ENCODE measurements at places on chromosomes 1 and 21. TPM values are rescaled to one million over a fixed set of nuclear protein-coding genes. Genes with fewer than 3 reads are reported as not detected.

- no peaks in the 10 kb centered on the region for H3K36me3 ChIP-seq
- no peaks in the 10 kb centered on the region for H3K4me1 ChIP-seq
- no peaks in the 10 kb centered on the region for H3K27me3 ChIP-seq
Measured at GRCh38 chr1:66197785-66198184, 336.2 kb upstream of the SGIP1 start.

- no peak overlapping the region for H3K27ac ChIP-seq
- H3K4me1 ChIP-seq: no peaks in the 10 kb centered on the region
- peaks cover 22% of the 10 kb centered on the region for H3K36me3 ChIP-seq
Measured at GRCh38 chr21:37765221-37765900, 150.9 kb downstream of the KCNJ6 start.

DNA sequence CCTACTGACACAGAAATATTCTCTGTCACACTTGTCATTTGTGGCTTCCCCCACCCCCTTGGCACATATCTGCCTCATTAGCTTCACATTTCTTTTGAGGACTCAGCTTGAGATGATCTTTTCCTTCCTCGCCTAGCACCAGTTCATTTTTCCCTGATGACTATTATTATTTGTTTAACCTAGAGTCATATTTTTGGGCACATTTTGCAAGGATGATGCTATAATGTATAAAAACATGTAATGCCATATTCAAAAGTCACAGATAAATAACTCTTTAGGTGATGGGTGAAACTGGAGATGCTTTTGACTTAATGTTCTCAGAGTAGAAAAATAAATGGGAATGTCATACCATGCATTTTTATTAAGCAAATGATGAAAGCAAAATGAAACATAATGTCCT, 202.7 kb downstream of the BACH1 start:
- H3K36me3 ChIP-seq: peaks cover 8% of the 10 kb centered on the region
- no peaks in the 10 kb centered on the region for H3K27me3 ChIP-seq
- DNase-seq: no peak
- H3K4me1 ChIP-seq: no peaks in the 10 kb centered on the region

- H3K27ac ChIP-seq: peak overlapping the region; percentile 19
- peak; percentile 90 for DNase-seq
- H3K4me3 ChIP-seq: peak overlapping the region; percentile 63
- H3K4me1 ChIP-seq: peaks cover 28% of the 10 kb centered on the region
- H3K36me3 ChIP-seq: no peaks in the 10 kb centered on the region
- no peaks in the 10 kb centered on the region for H3K27me3 ChIP-seq
Measured at GRCh38 chr1:225945564-225945963, 4.5 kb upstream of the LEFTY2 start.

GRCh38 chr1:37861151-37861550, 1.8 kb upstream of the MTF1 start:
- H3K27ac ChIP-seq: no peak overlapping the region
- no peak overlapping the region for H3K4me3 ChIP-seq
- no peak for DNase-seq

DNA sequence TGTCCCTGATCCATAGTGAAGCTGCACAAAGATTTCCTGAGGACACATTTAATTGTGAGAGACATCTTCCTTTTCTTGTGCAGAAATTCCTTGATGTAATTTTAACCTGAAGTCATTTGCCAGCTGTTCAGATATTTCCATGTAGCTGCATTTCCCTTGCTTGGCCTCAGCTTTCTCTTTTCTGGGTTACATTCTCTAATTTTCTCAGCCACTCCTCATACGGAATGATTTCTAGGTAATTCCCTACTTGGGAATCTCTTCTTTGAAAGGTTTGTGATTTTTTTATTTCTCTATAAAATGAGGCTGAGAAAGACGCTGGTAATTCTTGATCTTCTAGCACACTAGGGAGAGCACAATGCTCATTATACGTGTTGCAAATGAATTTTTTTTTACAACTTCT, 199.0 kb downstream of the PCP4 start:
- H3K36me3 ChIP-seq: no peaks in the 10 kb centered on the region
- H3K27ac ChIP-seq: no peak overlapping the region
- H3K27me3 ChIP-seq: no peaks in the 10 kb centered on the region

Gene SLC35F3
- total RNA-seq: 0.70 TPM
